ENCODE measurements at places on chromosomes 12 and 14.
A peak's percentile ranks its signal among the peaks of the same experiment; 100 is the strongest.

- no peak for DNase-seq
Observed at GRCh38 chr12:131390412-131391334, 320.2 kb upstream of the SFSWAP start.

- DNase-seq: no peak
Observed at GRCh38 chr14:22554498-22555383, 34.3 kb downstream of the DAD1 start.

DNA sequence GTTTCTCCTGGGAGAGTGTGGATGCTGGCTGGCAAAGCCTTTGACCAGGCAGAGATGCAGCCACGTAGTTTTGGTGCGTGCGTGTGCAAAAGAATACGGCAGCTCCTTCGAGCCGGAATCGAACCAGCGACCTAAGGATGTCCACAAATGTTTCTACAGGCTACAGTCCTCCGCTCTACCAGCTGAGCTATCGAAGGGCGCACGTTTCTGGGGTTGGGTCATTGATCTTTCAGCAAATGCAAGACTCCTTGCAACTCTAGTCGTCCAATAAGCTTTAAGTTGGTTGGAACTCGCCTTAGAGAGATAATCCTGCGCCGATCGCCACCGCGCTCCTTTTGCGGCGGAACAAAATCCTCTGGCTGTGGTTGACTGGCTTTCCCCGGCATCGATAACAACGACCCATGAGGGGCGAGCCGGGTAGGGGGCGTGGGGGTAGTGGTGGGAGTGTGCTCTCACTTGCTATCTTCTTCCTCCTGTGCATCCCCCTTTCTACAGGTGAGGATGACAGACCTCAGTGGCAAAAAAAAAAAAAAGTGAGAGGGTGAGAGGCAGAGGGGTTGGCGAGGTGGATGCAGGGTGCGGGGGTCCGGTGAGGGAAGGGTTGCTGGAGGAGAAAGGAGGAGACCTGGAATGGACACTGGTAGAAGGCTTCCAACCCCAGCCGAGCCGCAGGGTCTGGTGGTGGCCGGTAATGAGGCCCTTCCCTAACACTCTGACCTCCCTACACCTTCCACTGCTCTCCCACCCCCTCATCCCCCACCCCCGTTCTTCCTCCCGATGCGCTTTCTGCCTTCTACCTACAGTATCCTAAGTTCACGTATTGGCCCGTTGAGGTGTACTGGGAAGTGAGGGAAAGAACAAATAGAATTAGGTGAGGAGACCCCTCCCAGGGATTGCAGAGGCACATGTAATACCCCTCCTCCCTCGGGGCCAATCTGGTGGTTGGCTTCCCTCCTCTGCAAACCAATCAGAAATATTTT, 11.8 kb upstream of the OR6S1 start:
- peak; percentile 63 for DNase-seq

GRCh38 chr14:55427439-55427838, 13.0 kb downstream of the TBPL2 start:
- no peak for DNase-seq

DNA sequence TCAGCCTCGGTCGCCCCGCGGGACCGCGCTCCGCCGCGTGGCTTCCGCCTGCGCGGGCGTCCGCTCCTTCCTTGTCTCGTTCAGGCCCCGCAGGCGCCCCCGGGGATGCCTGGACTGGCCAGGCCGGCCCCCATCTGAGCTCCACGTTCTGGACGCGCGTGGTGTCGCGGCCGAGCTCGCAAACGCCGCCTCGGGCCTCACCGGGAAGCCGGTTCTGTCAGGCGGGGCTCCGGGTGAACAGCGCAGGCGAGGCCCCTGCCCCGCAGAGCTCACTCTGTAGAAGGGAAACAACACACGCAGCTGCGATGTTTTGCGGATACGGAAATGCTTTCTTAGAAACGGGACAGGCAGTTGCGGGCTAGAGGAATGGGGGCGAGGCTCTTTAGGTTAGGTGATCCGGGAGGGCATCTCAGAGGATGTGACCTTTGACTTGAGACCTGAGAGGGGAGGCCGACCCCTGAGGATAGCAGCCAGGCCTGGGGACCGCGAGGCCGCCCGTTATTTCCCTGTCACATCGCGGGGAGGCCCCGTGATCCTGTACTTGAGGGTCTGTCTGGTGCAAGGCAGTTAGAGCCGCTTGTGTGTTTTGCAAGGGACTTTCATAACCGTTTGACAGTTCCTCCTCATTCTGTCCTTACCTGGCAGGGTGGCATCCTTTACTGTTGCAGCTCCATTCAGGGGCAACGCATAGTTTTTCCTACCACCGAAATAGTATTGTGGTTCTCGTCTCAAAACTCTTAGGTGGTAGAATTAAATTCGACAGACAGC, 584 bp downstream of the VRK1 start:
- DNase-seq: peak; percentile 41

DNA sequence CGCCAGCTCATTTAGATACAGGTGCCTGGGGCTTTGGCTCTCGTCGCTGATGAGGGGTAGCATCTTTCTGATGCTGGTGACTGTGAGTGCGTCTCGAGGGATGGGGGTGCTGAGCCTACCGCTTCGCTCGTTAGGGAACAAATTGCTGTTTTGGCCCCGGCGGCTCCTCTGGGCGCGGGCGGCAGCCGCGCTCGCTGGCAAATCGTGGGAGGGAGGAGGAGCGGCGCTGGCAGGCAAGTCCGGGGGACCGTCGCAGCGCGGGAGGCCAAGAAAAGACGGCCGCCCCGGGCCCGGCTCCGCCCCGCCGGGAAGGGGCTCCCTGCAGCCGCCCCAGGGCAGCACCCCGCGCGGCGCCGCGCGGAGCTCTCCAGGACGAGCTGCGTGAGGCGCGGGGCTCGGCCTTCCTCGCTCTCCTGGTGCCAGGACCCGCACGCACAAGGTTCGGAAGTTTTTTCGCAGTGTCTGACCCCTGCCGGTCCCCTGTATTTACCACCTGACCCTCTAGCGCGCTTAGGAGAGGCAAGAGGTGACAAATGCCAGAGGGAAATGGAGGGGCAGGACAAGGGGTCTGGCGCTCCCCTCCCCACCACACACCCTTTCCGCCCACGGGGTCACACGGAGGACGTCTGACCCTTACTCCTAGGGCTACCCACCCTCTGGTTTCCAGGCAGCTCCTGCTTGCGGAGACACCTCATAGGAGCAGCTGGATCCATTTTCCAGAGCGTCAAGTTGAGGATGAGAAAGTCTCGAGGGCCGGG, 899 bp upstream of the KCNH3 start:
- DNase-seq: no peak

- DNase-seq: no peak
Observed at GRCh38 chr14:33949411-33949893, 1.4 kb downstream of the EGLN3 start.

DNA sequence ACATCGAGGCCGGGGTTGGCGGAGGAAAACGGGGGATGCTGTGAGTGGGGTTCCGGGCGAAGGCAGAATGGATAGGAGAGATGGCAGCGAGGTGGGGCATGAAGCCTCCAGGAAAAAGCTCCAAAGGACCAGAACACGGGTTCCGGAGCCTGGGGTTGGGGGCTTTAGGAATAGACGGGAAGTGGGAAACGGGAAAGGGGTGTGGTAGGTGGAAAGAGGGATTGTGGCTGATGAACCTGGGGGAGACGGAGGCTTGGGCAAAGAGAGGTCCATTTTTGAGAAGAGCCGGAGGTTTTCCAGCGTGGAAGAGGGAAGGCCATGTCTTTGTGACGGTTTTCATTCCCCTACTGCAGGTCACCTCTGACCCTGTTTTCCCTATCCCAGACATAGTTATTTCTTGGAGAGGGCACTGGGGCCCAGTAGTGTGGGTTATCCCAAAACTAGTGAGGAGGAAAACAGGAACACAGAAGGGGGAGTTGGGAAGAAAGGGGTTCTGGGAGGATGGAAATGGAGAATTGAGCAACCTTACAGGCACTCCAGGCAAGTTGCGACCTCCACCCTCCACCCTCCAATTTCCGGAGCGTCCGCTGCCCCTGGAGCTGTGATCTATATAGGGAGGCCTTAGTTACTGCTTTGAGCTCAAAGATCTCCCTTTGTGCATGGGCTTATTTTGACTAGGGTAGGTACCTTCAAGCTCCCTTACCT, 1.1 kb downstream of the ATN1 start:
- DNase-seq: no peak

GRCh38 chr12:14275886-14276285, 89.6 kb upstream of the ATF7IP start:
- no peak for DNase-seq

- DNase-seq: peak; percentile 84
Observed at GRCh38 chr12:76591476-76591875, 31.9 kb upstream of the OSBPL8 start.

DNA sequence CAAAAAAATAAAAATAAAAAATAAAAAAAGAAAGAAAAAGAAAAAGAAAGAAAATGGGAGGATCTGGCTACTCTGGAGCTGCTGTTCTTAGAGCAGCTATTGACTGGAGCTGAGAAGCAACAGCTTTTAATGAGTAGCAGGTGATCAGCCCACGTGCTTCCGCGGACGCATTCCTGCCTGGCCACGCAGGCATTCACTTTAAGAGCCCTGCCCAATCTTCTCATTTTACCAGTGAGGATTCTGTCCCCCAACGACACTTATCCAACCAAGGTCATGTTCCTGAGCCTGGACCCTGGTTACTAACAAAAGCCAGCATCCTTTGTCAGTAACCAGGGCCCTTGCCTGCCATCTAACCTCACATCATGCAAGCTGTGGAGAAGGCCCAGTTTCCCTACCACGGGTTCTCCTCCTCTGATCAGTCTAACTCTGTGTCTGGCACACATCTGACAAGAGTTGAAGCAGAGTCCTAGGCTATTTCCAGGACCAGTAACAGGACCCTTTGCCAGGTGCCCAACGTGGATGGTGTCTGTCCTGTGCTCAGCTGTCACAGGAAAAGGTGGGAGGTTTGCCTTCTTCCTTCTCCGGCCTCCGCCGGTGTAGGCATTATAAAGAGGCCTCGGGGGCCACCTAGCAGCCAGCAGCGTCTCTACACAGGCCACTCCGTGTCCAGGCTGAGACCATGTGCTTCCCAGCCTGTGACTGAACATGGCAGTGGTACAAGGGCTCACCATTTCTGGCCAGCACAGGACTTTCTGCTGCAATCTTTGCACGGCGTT, 60.9 kb upstream of the GPATCH2L start:
- peak; percentile 47 for DNase-seq

GRCh38 chr14:22313172-22313801, 275.7 kb downstream of the DAD1 start:
- peak; percentile 16 for DNase-seq

DNA sequence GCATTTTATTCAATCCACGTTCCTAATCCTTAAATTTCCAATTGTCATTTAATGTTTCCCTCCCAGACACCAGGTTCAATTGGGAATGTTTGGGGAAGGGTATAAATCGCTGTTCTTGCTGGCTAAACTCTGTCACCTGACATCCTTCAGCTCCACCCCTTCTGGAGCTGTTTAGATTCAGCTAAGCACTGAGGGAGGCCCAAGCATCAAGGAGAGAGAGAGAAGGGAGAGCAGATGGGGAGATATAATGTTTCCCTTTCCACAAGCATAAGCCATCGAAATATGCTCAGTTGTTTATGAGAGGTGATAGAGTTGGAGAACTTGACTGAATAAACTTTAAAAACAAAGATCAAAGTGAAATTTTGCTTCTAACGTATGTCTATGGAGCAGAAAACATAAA, 1.8 kb downstream of the ABCC9 start:
- DNase-seq: no peak

- DNase-seq: no peak
Observed at GRCh38 chr12:32211900-32212156, 105.2 kb downstream of the BICD1 start.

GRCh38 chr14:20608383-20609110, 17.4 kb upstream of the RNASE12 start:
- no peak for DNase-seq

DNA sequence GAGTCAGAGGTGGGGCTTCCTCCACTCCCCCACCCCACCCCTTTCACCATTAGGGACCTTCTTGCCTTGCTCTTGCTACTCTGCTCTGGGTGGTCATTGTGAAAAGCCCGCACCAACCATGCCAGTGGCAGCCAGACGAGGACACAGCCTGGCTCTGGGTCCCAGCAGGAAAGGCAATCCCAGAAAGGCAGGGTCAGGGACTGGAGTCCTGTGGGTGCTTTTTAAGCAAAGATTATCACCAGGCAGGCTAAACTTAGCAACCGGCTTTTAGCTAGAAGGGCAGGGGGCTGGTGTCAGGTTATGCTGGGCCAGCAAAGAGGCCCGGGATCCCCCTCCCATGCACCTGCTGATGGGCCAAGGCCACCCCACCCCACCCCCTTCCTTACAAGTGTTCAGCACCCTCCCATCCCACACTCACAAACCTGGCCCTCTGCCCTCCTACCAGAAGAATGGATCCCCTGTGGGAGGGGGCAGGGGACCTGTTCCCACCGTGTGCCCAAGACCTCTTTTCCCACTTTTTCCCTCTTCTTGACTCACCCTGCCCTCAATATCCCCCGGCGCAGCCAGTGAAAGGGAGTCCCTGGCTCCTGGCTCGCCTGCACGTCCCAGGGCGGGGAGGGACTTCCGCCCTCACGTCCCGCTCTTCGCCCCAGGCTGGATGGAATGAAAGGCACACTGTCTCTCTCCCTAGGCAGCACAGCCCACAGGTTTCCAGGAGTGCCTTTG, 1.2 kb upstream of the GAPDH start:
- DNase-seq: peak; percentile 92

- no peak for DNase-seq
Observed at GRCh38 chr12:113854385-113855142, 111.6 kb downstream of the RBM19 start.

DNA sequence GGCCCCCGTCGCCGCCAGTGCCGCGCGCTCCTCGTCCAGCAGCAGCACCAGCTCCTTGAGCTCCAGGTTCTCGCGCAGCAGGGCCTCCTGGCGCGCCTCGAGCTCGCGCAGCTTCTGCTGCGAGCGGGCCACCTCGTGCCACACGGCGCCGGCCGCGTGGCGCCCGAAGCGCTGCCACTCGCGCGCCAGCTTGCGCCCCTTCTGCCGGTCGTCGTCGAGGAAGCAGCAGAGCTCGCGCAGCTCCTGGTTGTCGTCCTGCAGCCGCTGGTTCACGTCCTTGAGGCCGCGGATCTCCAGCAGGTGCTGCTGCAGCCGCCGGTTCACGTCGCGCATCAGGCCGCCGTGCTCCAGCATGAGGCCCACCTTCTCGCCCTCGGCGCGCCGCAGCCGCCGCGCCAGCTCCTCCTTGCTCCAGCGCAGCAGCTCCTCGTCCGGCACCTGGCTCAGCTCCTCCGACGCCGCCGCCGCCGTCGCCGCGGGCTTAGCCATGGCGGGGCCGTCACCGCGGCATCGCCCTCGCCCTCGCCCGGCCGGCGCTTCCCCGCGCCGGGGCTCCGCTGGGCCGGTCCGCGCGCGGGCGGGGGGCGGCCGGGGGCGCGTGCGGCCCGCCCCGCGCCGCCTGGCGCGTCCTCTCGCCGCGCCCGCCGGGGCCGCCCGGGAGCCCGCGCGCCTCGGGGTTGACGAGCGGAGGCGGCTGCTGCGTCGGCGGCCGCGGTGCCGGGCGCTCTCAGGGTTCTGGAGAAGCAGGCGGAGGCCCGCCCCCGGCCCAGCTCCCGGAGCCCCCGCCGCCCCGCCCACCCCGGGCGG, at the start of gene CCDC85C:
CCDC85C (minus strand) TSS at position 737 of the 807 bp plus-strand sequence; CDS start at position 489, 248 bp downstream.
- peak; percentile 52 for DNase-seq

- DNase-seq: peak; percentile 1
Observed at GRCh38 chr12:29889737-29890136, 106.0 kb upstream of the TMTC1 start.

Measured in EH (cell line).